LHCN-M2 (cell line): ENCODE measurements at places on chromosomes 1 and 21.

GRCh38 chr1:41151846-41152245, 90.3 kb downstream of the SCMH1 start:
- no peak for DNase-seq

GRCh38 chr1:39735731-39736130, 3.0 kb upstream of the PPIE start:
- no peak for DNase-seq

GRCh38 chr21:8992731-8993174, 1528.6 kb upstream of the TPTE start:
- DNase-seq: no peak

DNA sequence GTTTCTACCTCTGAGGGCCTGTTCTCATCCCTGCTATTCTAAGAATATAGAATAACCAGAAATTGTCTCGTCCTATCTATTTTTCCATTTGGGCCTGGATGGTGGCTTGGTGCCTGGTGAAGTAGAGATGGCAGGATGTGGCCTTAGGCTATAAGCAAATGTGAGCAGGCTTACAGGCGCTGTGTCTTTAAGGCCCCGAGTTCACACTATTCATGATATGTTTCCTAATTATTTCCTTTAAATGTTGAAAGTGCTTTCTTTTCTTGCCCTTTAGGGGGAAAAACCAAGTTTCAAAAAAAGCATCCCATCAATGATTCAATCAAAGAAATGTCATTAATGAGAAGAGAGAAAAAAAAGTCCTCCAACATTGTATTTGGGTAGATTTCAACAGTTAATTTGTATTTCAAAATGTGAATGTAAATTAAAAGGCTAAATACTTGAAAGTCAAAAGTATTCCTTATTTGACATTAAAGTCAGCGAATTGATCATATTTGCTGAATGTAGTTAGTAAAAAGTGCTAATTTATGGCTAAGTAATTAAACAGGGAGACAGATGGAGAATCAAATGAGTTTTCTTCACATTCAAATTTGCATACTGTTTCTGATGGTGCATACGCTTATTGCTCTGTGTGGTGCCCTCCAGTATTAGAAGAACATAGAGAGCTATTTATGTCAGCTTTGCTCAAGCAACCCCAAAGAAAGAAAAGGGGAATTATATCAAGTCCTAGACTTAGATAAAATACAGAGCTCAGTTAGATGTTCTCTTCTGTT, 34.0 kb upstream of the HUNK start:
- DNase-seq: no peak

GRCh38 chr1:211928993-211929637, 98.6 kb upstream of the LPGAT1 start:
- no peak for DNase-seq

GRCh38 chr1:9250411-9251381, 16.1 kb downstream of the H6PD start:
- DNase-seq: no peak

GRCh38 chr1:24737368-24738117, 7.7 kb upstream of the CLIC4 start:
- DNase-seq: no peak

DNA sequence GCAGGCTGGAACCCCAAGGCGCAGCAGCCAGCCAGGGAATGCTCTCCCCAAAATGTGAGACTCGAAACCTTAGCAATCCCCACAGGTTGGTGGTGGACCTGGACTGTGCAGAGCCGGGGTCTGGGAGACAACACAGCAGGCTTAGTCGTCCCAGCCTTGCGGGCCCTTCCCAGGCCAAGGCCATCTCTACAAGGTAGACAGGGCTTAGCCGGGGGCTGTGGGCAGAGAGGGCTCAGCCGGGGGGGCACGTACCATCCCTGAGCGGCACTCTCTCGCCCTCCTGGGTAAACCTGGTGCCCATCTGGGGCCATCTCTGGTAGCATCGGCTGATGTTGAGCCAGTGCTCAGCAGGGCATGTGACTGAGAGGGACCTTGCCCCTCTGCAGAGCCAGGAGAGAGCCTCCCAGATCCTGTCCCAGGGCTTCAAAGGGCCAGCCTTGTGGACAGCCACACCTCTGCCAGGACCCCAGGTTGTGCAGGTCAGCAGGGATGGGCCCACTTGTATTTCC, 2.2 kb upstream of the ACTRT2 start:
- no peak for DNase-seq
